ENCODE measurements at places on chromosomes 2 and 18.

DNA sequence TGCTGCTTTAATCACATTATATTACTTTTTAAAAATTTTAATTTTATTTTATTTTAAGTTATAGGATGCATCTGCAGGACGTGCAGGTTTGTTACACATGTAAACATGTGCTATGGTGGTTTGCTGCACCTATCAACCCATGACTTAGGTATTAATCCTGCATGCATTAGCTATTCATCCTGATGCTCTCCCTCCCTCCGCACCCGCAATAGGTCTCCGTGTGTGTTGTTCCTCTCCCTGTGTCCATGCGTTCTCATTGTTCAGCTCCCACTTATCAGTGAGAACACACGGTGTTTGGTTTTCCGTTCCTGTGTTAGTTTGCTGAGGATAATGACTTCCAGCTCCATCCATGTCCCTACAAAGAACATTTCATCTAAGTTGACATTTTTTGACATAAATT is 283.2 kb downstream of the CYRIA start:
- DNase-seq: no peak

- DNase-seq: no peak
Observed at GRCh38 chr18:50193796-50194630, 934 bp downstream of the MYO5B start.

- DNase-seq: no peak
Observed at GRCh38 chr2:232028631-232029030, 67.1 kb downstream of the DIS3L2 start.

- no peak for DNase-seq
Observed at GRCh38 chr2:114368705-114369104, 73.7 kb upstream of the DPP10 start.

DNA sequence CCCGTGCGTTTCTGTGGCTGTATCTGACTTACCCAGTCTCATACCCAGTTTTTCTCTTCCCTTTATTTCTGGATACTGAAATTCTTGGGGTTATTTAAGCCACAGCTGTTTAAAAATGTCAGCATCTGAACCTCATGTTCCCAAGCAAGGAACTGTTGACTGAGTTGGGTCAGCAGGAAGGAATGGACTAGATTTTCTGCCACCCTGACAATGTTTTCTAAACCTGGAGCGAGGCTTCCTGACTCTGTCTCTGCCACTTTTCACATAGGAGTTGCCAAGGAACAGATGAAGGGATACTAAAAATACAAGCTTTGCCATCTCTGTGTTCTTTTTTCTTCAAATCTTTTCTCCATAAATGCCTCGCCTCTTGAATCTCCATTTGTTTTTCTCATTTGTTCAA is 29.0 kb upstream of the SCYGR1 start:
- no peak for DNase-seq

All from stimulated activated CD8-positive, alpha-beta memory T cell treated with anti-CD3 and anti-CD28 coated beads, Interleukin-4, amount 100 ng/mL, for 4 hours (primary cell).